RKO (cell line): ENCODE measurements at places on chromosomes 12 and 14.

DNA sequence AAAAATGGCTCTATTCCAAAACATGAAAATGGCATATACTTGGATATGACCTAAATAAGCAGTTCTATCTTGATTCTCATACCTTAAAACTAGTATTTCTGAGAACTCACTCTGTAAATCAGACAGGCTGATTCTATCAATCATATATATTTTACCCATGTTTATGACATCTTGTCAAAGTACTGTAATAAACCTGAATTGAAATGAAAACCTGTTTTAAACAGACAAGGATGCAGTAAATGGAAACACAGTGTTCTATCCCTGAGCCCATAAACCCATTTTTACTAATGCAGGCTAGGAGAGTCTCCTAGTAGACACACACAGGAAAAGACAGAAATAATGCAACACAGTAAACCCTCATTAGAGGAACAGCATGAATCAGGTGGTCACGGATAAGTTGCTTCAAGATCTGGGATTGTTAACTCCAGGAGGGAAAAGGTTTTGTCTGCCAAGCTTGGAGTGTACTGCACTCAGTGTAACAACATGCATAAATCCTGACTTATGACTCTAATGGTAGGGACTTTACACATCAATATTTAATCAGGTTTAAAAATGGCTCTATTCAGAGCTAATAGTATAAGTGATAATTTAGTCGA is 93.6 kb upstream of the CPNE8 start:
- no peak for DNase-seq

DNA sequence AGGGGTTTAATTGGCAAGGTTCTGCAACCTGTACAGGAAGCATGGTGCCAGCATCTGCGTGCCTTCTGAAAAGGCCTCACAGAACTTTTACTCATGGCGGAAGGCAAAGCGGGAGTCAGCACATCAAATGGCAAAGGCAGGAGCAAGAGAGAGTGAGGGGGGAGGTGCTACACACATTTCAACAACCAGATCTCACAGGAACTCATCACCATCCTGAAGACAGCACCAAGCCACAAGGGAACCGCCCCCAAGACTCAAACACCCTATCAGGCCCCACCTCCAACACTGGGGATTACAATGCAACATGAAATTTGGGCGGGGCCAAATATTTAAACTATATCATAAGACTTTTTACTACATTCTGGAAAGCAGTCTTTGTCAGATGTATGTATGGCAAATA is 38.0 kb upstream of the FKBP4 start:
- no peak for DNase-seq

DNA sequence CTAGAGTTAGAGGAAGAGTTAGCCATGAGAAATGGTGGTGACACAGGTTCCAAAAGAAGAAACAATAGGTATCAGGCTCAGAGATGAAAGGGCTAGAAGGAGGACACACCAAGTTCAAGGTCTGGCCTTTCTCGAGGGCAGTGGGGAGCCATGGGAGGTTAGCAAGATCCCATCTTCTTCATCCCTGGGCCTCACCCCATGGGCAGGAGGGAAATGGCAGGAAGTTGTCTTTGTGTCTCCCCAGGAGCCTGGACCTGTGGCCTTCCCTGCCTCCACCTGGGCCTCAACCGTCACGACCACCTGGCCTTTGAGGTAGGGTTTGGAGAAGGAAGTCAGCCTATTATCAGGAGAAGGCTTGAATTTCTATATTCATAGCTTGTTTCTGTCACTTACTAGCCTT is 5.8 kb upstream of the AQP2 start:
- DNase-seq, result no peak

- no peak for DNase-seq
Measured at GRCh38 chr12:117818400-117818799, 150.4 kb downstream of the KSR2 start.

DNA sequence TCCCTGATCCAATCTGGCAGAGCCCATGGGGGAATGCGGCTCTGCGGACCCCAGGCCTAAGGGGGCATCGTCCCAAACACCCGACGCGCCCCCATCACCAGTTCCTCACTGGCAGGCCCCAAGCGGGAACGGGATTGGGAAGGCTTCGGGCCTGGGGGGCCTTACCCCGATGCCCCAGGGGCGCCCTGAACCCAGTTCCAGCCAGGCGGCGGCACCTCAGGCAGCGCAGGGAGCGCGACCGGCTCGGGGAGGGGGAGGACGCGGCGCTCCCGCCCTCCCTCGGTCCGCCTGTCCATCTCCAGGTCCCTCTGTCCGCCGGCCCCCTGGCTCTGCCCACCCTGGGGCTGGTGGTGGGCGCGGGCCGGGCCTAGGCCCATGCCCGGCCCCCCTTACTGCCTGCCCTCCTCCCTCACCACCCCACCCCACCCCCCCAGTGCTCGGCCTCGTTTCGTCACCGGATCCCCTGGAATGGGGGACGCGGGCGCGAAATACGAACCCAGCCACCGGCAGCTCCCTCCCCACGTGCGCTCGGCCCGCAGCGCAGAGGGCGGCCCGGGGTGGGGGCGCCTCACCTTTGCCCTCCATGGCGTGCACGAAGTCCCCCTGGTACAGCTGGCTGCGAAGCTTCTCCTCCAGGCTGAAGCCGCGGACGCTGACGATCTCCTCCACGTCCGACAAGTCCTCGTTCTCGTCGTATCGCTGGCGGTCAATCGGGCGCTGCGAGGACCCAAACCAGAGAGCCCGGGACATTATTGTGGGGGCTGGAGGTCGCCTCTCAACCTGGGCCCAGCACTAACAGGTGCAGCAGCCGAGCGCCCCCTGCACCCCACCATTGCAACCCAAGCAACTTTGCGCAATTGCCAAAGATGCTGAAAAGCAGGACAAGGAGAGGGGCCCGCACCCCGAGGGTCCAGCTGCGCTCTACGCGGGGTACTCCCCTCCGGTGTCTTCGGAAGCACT is 2.3 kb downstream of the KDM2B start:
- DNase-seq, result no peak

DNA sequence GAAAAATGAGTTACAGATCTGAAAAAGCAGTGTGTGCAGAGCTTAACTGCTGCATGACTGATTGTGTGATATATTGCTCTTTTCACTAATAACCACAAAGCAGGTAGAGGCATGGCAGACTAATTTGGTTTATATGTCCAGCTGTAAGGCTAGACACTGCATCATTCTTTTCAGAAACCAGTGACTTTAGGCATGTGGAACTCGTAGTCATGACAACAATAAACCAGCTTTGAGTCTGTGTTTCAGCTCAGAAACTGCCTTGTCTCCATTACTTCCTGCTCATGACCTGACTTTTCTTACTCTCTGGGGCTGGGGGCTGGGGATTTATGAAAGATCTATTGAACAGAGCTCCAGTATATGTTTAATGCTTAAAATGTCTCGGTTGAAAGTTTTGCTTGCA is 146.8 kb upstream of the LRIG3 start:
- no peak for DNase-seq

- no peak for DNase-seq
Measured at GRCh38 chr14:53951627-53952303, 4.9 kb downstream of the BMP4 start.

GRCh38 chr12:97368462-97369163 is 94.0 kb upstream of the RMST start:
- DNase-seq, result no peak

DNA sequence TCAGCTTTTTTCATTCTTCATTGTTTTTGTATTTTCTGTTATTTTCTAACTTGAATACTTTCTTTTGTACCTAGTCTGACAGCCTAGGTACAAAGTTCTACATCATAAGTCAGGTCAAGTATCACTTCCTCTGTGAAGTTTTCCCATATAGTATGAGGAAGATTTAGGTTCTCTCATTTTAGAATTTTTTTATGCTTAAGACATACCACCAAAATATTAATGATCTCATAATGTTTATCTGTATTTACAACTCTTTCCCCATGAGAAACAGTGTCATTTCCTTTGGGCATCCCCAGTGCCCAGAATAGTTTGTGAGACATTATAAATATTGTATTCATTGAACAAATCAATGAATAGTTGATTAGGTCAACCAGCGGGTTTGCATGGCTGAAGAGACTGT is 3.1 kb upstream of the ATF7IP start:
- no peak for DNase-seq

DNA sequence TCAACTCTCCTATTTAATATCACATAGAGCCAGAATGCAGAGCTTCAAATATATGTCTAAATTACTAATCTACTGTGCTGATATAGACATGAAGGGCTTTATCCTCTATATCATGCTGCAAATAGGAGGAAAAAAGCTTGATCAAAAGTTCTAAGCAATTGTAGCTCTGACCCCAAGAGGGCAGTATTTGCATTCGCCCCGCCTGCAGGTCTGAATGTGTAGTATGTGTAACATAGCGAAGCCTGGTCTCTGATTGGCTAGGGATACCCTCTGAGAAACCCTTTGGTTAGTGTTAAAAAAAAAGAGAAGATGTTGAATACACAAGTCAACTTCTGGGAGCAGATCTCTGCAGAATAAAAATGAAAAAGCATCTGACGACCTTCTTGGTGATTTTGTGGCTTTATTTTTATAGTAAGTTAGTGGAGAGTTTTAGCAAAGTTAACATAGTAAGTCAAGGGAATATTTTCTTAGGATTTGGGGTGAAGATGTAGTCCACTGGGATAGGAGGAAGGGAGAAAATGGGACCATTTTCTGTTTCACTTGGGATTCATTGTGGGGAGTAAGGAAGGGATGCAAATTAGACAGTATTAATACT is 151.6 kb upstream of the OR4E1 start:
- peak; percentile 82 for DNase-seq

GRCh38 chr12:80412343-80412953 is 31.6 kb upstream of the PTPRQ start:
- peak; percentile 65 for DNase-seq

DNA sequence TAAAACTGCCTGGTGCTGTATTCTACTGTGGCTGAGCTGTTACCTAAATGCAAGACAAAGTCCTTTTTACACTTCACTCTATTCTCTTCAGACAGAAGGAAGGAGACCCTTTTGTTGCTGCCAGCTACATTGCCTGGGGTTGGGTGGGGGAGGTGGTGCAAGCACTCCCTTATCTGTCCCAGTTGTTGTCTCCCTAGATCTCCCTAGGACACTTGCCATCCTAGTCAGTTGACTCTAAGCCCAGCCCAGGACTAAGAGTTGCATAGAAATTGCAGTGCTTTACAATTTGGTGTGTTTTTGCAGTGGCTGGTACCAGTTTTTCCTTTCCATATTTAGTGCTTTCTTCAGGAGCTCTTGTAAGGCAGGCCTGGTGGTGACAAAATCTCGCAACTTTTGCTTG is 35.1 kb downstream of the SCYL2 start:
- DNase-seq, result no peak

DNA sequence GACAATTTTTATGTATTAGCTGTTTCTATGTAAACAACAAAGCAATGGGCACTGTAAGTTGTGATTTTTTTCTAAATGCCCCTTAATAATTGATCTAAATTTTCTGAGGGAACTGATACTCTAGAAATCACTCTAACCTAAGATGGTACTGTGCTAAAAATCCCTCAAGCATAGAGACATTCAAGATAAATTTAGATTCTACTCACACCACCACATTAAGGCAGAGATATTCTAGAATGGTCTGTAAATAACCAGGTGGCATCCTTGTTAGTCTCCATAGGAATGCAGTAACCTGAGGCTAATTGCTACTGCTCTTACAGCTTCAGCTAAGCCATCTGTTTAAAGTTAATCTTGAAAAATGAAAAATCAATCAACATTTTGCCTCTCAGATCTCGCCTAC is 87.3 kb downstream of the SLC41A2 start:
- DNase-seq, result no peak

- DNase-seq, result no peak
Measured at GRCh38 chr12:102407776-102408486, 72.4 kb downstream of the IGF1 start.

- DNase-seq, result no peak
Measured at GRCh38 chr14:102227184-102227964, 77.6 kb downstream of the MOK start.

GRCh38 chr12:116338064-116338846 is 60.8 kb upstream of the MED13L start:
- no peak for DNase-seq

GRCh38 chr14:81066672-81067071 is 111.3 kb downstream of the TSHR start:
- DNase-seq, result no peak

DNA sequence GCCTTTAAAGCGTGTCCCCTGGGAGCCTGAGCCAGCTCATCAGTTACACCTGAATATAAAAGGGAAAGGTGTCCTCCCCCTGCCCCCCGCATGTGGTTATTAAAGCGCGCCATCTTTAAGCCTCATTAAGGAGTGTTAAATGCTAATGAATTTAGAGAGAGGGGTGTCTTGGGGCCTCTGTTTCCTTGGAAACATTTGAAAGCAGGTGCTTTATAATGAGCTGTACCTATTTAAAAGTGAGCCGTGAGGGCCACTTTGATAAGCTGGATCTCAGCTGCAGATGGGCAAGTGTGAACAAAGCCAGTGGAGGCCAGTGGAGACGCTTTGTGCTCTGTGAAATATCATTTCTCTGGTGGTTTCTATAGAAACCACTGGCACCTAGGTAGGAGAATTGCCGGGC is 84.0 kb downstream of the BEGAIN start:
- no peak for DNase-seq

DNA sequence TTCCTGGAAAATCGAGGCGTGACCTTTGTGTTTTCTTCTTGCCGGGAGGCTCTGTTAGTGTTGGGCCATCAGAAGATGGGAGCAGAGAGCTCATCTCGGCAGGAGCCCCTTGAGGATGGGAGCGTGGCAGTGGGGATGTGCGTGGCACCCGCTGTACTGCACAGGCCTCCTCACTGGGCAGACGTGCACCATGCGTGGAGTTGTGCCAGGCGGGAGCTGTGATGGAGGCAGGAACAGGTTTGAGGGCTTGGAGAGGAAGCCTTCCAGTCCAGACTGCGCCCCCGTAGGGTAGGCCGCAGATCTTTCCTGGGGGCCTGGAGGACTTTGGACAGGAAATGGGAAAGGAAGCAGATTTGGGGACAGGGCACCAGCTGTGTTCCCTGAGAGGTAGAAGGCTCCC is 197.5 kb downstream of the TSPAN9 start:
- DNase-seq, result no peak

- DNase-seq, result no peak
Measured at GRCh38 chr14:101879529-101880336, 84.6 kb upstream of the DYNC1H1 start.

- DNase-seq, result no peak
Measured at GRCh38 chr14:59320361-59320760, 131.9 kb downstream of the DAAM1 start.

- DNase-seq, result no peak
Measured at GRCh38 chr14:55103971-55104954, 24.8 kb upstream of the LGALS3 start.

- DNase-seq, result no peak
Measured at GRCh38 chr12:104602406-104602805, 145.7 kb downstream of the CHST11 start.

- DNase-seq, result no peak
Measured at GRCh38 chr14:63840981-63841380, 11.8 kb upstream of the SYNE2 start.

DNA sequence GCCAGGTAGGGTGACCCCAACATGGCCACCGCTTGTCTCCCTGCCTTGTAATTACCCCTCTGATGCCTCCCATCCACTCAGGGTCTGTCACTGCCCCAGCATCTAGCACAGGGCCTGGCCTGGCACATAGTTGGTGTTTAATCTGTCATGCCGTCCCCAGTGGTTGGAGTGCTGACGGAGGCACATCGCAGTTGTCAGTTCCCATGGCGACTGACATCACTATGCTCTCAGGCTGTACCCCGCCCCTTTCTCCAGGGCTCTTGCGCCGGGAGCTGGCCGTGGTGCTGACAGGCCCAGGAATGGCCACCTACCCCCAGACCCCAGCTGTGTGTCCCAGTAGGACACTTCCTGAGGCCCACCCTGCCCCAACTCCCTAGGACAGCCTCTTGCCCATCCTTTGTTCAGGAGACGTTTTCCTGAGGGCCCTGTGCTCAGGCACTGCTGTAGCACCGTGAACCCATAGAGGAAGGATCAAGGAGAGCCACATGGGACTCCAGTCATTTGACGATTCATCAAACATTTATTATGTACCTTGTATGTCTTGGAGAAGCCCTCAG is 23.0 kb downstream of the FAM222A start:
- DNase-seq, result no peak
